ENCODE measurements at places on chromosomes 12 and 14. TPM values are rescaled to one million over a fixed set of nuclear protein-coding genes. Genes with fewer than 3 reads are reported as not detected.

The OR6J1 gene
- 0.07 TPM for polyA plus RNA-seq

The WNT1 gene
- polyA plus RNA-seq: not detected

The WDR89 gene
- polyA plus RNA-seq: 24.6 TPM

The KRT77 gene
- not detected for polyA plus RNA-seq

The SIX1 gene
- 12.4 TPM for polyA plus RNA-seq

The RFX4 gene
- polyA plus RNA-seq: not detected

The SDS gene
- polyA plus RNA-seq: not detected

GRCh38 chr12:103144278-103144677, 186.8 kb downstream of the ASCL1 start:
- no peak for DNase-seq

DNA sequence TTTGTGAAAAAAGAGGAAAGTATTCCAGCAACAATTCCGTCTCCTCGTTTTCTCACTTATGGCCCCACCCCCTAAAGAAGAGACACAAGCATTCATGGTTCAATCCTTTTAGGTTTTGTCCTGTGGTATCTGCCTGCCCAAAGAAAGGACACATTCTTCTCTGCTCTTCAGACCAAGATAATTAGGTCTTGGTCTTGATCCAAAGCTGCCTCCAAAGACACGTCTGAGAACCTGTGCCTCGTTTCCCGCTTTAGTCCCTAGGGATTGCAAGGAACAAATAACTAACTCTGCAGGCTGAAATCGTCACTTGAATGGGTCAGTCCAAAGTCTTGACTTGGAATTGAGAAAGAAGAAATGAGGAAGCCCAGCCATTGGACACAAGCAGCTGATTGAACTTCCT, 202.7 kb upstream of the FAR2 start:
- no peak for DNase-seq

DNA sequence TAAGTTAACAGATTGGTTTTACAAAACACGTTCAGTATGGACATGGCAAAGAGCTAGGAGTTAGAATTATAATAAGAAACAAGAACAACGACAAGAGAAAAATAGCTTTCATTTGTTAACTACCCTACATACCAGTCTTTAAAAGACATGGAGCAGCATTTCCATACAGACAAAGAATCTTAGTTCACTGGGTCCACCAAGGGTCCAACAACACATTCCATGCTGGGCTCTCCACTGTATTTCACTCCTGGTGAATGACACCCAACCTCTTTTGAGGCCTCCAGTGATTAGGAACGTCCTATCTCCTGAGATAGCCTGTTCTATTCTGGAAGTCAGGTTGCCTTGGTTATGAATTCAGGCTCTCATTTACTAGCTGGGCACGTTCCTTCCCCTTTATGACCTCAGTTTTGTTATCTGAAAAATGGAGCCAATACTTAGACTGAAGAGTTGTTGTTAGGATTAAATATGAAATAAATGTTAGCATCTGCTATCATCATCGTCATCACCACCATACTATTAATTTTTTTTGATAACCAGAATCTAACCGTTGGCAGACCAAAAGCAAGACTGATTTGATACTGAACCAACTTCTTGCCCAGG, 37.7 kb downstream of the C12orf75 start:
- DNase-seq: no peak

DNA sequence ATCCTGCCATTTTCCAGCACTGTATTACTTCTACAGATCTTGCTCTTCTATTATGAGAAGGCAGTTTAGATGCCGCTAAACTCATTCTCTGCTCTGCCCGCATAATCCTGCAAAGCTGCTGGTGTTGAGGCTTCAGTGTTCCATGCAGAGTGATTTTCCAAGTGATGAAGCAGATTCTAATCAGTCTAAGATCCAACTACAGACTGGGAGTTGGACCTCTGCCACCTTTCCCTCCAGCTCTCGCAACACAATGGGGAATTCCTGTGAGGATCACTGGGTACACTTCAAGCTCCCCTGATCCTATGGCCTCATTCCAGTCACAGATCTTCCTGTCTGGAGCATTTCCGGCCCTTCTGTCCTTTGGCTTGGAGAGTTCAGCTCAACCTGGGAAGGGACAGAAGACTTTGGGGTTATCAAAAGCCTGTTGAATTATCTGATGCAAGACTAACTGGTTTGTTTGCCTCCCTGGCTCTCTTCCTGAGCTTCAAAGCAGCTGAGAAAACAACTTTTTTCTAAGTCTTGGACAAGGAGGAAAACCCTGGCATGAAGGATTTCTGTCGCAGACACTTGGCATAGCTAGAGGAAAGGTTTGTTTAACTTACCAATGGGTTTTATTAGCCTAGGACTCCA, 333.9 kb downstream of the ZFP36L1 start:
- no peak for DNase-seq

DNA sequence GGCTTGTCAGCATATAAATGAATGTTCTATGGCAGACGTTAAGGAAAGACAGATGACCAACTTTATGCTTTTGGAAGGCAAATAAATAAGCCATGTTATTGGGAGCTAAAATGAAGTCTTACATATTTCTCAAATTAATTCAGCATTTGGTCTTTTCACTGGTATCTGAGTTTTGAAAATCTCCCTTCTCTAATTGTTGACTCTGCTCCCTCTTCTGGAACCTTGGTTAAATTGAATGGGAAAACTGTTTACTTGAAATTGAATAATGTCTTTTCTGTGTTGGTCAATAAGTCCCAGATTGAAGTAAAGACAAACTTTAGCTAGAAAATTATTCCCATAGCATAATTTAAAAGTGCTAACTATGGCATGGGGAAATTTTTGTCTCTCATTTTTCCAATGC, 38.7 kb downstream of the LGR5 start:
- no peak for DNase-seq

DNA sequence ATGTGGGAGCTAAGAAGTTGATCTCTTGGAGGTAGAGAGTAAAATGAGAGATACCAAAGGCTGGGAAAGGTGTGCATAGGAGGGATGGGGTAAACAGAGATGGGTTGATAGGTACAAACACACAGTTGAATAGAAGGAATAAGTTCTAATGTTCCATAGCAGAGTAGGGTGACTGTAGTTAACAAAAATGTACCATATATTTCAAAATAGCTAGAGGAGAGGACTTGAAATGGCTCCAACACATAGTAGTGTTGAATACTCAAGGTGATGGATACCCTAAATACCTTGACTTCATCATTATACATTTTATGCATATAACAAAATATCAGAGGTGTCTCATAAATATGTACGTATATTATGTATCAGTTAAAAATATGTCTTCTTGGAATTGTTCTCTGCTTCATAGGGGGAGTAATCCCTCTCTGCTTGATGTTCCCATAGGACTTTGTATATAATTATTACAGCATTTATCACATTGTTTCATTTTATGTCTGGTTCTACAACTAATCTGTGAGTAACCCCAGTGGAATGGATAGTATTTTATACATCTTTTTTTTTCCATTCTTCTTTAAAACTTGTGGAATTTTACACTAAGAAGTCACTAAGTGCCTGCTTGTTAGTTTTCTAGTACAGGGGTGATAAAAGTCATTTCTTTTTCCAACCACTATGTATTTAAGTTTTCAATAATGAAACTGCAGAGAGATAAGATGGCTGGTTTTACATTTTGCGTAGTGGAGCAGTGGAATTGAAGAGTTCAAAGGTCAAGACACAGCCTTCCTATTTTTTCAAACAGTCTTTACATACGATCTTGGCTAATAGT, 1940.0 kb upstream of the SEL1L start:
- no peak for DNase-seq

DNA sequence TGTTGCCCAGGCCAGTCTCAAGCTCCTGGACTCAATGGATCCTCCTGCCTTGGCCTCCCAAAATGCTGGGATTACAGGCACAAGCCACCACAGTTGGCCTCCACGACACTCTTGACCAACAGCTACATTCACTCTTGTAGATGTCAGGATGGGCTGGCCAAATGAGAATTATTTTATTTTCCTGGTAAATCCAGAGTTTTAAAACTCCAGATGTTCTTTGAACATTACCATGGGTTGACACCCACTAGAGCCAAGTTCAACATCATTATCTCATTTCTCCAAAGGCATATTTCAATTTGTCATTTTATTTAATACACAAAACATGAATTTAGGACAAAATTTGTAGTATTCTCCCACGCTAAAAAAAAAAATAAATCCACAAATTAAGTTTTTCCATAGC, 56.5 kb upstream of the FOXN3 start:
- DNase-seq: no peak

DNA sequence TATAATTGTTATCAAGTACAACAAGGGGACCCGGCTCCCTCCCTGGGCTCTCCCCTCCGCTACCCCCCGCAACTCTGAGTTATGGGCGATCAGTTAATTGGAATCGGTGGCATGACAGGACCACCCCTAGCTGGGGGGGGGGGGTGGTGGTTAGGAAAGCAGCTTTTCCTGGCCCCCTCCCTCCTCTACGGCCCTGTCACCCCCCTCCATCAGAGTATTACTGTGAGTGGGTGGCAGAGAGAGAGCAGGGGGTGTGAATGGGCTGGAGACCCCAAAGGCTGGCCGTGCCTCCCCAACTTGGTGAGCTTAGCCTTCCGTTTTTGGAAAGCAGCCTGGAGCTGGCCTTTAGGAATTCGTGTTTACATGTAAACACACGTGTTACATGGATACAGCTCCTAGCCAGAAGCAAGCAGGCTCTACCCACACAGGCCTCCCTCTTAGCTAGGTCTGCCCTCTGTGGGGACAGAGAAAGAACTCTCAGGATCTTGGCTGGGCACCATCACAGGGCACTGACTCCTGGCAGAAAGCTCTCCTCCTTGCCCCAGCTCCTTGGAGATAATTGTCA, 1.1 kb upstream of the HOXC4 start:
- DNase-seq: no peak

- DNase-seq: no peak
These were observed 272.4 kb upstream of the RTL1 start for GRCh38 chr14:101175731-101176534.

DNA sequence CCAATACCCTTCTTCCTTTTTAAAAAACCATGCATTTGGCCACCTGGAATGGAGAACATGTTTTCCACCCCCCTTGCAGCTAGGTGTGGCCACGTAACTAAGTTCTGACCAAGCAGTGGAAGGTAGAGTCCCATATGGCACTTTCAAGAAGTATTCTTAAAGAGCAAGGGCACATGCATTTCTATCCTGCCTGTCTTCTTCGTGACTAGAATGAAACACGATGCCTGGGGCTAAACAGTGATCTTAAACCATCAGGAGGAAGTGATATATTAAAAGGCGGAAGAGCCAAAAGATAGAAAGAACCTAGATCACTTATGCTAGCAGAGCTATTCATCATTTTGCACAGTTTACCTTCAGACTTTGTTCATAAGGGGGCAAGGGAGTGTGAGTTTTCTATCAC, 16.0 kb upstream of the DDX11 start:
- DNase-seq: no peak

DNA sequence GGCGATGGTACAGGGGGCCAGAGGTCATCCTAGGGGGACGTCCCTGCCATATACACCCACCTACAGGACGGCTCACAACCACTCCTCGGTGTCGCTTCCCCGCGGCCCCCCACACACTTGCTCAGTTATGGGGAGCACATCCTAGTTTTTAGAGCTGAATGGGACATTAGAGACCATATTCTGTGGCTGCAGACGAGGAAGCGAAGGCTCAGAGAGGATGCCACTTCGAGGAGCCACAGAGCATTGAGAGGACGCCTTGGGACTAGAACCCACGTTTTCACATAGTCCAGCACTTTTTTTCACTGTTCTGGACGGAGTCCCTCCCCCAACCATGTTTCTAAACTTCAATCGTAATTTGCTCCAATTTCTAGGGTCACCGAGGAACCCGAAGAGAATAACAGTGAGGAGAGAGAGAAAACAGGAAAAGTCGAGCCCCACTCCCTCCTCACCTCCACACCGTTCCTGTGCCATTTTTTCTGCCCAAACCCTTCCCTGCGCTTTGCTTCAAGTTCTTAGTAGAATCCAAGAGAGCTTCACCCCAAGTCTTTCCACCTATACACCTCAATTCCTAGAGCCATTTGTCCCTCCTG, 641 bp upstream of the ASCL1 start:
- no peak for DNase-seq

DNA sequence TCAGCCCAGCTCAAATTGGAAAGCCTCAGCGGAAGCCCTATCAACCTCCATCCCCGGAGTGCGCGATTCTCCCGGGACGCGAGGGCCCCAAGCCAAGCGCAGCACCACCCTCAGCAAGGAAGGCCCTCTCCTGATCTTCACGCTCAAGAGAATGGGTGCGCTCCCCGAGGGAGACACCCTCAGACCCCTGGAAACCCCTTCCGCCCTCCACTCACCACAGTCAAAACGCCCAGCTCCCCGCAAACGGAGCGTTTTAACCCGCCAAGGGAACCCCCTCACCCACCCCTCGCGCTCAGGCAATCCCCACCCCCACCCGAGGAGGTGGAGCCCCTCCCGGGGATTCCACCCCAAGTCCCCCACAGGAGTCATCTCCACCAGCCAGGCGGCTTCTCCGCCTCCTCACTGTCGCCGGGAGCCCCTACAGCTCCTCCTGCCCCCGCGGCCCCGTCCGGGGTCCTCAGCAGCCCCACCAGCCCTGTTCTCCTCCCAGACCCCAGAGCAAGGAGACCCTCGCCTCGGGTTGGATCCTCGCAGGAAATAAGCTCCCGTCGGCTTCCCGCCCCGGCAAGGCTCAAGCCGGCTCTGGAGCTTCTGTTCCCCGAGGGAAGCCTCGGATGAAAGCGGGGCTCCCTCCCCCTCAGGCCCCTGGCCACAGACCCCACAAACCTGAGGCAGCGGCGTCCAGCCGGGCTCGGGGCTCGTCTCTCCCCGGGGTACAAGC, 507 bp downstream of the BAZ2A start:
- no peak for DNase-seq

GRCh38 chr12:76836633-76837032, 42.2 kb downstream of the CSRP2 start:
- no peak for DNase-seq

DNA sequence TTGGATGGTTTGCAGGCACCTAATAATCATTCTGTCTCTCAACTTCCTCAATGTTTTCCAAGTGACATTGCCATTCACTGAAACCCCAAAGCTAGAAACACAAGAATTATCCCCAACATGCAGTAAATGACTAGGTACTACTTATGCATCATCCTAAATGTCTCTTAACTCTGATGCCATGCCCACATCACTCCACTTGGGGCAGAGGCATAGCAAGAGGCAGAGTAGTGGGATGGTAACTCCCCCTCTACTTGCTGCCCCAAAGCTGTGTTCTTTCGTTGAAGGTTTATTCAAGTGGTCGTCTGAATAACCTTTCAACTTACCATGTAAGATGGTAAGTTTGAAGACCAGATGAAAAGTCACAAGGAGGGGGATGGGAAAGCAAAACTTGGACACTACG, 77.9 kb upstream of the SOX5 start:
- DNase-seq: no peak

DNA sequence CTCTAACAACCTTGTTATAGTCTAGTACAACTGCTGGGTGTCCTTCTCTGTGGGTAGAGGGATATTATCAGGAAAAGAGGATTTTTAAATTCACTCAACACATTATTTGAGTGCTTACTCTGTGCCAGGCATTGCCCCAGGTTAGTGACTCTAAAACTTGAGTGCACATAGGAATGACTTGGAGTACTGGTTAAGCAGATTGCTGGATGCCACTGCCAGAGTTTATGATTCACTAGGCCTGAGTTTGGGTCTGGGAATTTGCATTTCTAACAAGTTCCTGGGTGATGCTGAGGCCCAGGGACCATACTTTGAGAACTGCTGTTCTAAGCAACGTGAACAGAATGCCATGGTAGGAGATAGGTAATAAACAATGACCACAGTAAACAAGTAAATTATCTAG, 96.6 kb downstream of the CFAP54 start:
- DNase-seq: no peak

Measured in right renal cortex interstitium (tissue), 3 donors.